GM12878 (cell line): ENCODE measurements at places on chromosomes 7 and 10. TPM values are rescaled to one million over a fixed set of nuclear protein-coding genes. Genes with fewer than 3 reads are reported as not detected.

NPY4R gene
- not detected in 2 replicates for total RNA-seq

OR2A42 gene
- not detected in 2 replicates for total RNA-seq

- H3K36me3 ChIP-seq: no peaks in the 10 kb centered on the region
- peak; percentile 21 for DNase-seq
- peaks cover 18% of the 10 kb centered on the region for H3K4me1 ChIP-seq
- no peak overlapping the region for H3K4me3 ChIP-seq
- no peaks in the 10 kb centered on the region for H3K27me3 ChIP-seq
- H3K27ac ChIP-seq: peak overlapping the region; percentile 10; the same call in 1 of the 2 replicates
Observed at GRCh38 chr7:83796760-83797159, 147.8 kb upstream of the SEMA3E start.

CHAT gene
- total RNA-seq: not detected in 2 replicates

- H3K27ac ChIP-seq: no peak overlapping the region
- DNase-seq: no peak
- no peaks in the 10 kb centered on the region for H3K4me1 ChIP-seq
- no peaks in the 10 kb centered on the region for H3K36me3 ChIP-seq
Observed at GRCh38 chr10:89515031-89515841, 20.2 kb downstream of the SLC16A12 start.

NT5C3A gene
- total RNA-seq: 53.8 and 60.2 TPM in 2 replicates

DNA sequence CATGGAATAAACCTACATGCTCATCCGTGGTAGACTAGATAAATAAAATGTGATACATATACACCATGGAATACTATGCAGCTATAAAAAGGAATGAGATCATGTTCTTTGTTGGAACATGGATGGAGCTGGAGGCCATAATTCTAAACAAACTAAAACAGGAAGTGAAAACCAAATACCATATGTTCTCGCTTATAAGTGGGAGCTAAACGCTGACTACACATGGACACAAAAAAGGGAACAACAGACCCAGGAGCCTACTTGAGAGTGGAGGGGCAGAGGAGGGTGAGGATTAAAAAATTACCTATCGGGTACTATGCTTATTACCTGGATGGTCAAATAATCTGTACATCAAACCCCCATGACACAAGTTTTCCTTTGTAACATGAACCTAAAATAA, 68.7 kb upstream of the SEC61G start:
- no peak for DNase-seq
- no peak overlapping the region for H3K27ac ChIP-seq
- no peaks in the 10 kb centered on the region for H3K36me3 ChIP-seq

FAM237B gene
- total RNA-seq: not detected in 2 replicates

URGCP gene
- total RNA-seq: 23.2 and 24.2 TPM in 2 replicates

CPED1 gene
- total RNA-seq: 0.21 and 0.77 TPM in 2 replicates

DNA sequence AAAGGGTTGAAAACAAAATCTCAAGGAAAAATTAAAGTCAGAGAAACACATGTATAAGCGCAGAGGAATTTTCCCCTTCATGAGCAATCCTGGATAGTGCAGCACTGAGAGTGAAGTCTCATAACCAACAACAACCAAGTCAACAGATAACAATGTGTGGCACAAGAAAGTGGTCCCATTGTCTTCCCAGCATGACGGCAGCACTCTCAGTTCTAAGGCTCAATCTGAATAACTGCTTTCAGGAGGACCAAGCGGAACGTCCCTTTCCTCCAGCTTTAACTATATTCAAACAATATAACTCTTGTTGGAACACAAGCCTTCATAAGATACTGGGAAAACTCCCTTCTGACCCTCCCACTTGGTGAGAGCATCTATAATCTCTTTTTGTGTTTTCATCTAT, 137.9 kb downstream of the RAPGEF5 start:
- H3K4me3 ChIP-seq: no peak overlapping the region
- H3K27me3 ChIP-seq: no peaks in the 10 kb centered on the region
- no peak for DNase-seq
- H3K27ac ChIP-seq: no peak overlapping the region
- H3K36me3 ChIP-seq: no peaks in the 10 kb centered on the region; the same call in 1 of the 2 replicates
- no peaks in the 10 kb centered on the region for H3K4me1 ChIP-seq

RBM20 gene
- total RNA-seq: 0.13 and 0.26 TPM in 2 replicates

- no peak for DNase-seq
- no peak overlapping the region for H3K27ac ChIP-seq
- no peaks in the 10 kb centered on the region for H3K36me3 ChIP-seq
- H3K4me3 ChIP-seq: no peak overlapping the region
- H3K4me1 ChIP-seq: no peaks in the 10 kb centered on the region
Observed at GRCh38 chr10:59096631-59097030, 79.8 kb upstream of the PHYHIPL start.

GRCh38 chr7:2288503-2288902, 25.7 kb downstream of the SNX8 start:
- H3K27me3 ChIP-seq: no peaks in the 10 kb centered on the region
- DNase-seq: no peak
- H3K4me1 ChIP-seq: peaks cover 18% of the 10 kb centered on the region
- peak overlapping the region; percentile 70 for H3K27ac ChIP-seq
- H3K36me3 ChIP-seq: peaks cover 11% of the 10 kb centered on the region; the same call in 1 of the 2 replicates
